Stimulated activated CD4-positive, alpha-beta T cell treated with anti-CD3 and anti-CD28 coated beads, TNF-alpha, amount 100 ng/mL, for 48 hours (primary cell): ENCODE measurements at places on chromosomes 12 and 14.

DNA sequence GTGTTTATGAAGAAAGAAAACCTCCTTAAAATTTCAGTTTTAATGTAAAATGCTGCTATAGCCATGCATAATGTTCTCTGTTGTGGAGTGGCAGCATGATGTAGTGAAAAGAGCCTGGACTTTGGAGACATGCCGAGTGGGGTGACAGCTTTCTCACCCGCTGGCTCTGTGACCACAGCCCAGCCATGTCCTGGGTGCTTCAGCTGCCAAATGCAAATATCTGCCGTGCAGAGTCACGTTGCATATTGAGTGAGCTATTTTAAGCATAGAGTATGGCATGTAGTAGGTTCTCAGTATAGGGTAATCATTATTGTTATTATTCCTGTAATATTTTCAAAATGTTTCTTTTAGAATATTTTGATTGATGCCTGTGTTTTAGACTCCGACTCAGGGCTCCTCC lies 15.5 kb upstream of the TCTN2 start:
- DNase-seq = no peak

DNA sequence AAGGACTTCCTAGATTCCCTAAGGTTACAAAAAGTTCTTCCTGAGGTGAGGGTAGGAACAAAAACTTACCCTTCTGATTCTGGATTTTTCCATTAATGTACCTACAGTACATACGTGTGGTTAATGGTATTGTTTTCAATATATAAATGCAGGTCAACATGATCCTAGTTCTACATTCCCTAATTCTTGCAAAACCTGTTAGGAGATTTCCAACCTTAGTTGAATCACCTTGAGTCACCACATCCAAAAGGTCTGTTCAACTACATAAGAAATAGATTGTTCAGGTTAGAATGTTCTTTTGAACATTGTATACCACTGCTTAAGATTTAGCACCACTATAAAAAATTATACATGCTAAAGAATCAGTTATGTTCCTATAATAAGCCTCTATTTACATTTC lies 118.9 kb downstream of the GARIN6 start:
- no peak for DNase-seq

- DNase-seq = no peak
Observed at GRCh38 chr14:103343164-103343879, 9.3 kb downstream of the EIF5 start.

- no peak for DNase-seq
Observed at GRCh38 chr12:121523741-121524140, 57.1 kb downstream of the KDM2B start.

DNA sequence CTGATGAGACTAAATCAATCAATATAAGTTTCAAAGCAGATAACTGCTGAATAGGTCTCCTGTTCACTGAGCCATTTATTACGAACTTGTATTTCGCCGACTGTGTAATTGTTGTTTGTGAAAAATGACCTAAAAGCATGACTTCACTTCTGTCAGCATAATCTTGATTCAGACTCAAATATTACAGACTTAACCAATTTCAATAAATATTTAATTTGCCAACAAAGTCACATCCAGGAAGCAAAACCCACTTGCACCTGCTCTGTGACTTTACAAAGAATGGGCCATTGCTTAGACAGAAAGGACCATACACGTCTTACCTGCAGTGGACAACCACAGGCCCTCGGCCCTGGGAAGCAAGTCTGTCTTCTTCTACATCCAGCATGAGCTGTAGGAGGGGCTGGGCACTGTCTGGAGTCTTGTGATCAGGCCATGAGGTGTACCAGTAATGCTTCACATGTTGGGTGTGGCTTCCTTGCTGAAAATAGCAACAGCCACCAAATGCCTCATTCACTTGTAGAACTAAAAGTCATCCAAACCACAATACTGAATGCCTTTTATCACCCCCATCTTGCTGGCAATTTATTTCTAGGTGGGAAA lies 23.5 kb upstream of the PTPRB start:
- no peak for DNase-seq

- DNase-seq = no peak
Observed at GRCh38 chr12:107027636-107028053, 40.7 kb upstream of the MTERF2 start.

GRCh38 chr14:99212646-99213045 lies 59.4 kb downstream of the BCL11B start:
- DNase-seq = no peak

DNA sequence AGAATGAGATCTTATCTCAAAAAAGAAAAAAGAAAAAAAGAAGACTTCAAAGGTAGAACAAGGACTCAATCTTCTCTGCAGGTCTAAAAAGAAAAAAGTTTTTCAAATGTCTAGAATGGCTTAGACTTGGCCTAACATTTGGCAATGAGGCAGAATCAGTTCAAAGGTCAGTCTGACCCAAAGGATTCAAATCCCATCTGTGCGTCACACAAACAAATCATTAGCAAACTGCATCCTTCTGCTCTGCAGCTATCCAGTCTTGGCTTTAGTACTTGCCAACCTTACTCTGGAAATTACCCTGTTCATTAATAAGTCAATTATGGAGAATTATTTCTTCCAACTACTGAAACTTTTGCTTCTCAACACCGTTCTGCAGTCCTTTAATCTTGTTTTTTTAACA lies 3.1 kb downstream of the YAF2 start:
- no peak for DNase-seq

DNA sequence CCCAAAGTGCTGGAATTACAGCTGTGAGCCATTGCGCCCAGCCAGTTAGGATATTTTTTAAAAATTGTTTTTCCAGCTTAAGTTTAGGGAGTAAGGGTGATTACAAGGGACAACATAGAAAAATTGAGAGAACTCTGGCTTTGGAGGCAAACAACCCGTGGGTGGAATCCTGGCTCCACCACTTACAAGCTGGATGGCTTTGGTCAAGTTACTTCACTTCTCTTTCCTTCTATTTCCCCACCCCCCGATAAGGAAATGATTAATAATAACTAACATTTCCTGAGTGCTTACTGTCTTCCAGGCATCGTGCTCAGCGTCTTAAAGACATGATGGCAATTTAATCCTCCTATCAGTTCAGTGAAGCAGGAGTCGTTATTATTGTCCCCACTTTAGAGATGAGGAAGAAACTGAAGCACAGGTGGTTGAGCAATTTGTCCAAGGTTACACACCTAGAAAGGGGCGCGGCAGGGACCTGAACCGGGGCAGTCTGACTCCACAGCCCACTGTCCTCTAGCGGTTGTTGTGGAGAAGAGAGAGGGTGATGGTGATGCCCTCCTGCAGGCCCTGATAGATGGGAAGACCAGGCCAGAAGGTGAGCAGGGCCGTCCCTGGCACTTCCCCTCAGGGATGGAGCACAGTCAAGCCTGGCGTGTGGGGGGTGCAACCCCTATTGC lies 16.7 kb upstream of the FAIM2 start:
- no peak for DNase-seq

GRCh38 chr14:67650694-67651093 lies 23.7 kb downstream of the VTI1B start:
- DNase-seq = no peak

DNA sequence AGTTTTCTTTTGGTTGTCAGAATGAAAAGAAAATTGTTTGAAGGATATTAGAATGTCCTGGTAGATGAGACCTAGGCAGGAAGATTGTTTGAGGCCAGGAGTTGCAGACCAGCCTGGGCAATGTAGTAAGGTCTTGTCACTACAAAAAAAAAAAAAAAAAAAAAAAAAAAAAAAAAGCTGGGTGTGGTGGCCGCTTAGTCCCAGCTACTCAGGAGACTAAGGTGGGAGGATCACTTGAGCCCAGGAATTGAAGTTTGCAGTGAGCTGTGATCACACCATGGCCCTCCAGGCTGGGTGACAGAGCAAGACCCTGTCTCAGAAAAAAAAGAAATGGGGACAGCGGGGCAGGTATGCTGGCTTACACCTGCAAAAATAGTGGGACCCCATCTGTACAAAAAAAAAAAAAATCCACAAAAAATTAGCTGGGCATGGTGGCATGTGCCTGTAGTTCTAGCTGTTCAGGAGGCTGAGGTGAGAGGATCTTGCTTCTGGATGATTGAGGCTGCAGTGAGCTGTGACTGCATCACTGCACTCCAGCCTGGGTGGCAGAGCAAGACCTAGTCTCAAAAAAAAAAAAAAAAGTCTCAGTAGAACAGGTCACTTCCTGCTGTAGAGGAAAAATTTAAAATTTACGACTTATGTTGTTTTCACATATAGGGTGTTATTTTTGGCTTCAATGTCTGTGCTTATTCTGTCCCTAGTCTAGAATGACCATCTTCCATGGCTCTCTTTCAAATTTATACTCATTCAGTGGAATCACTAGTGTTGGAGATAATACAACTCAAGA lies 70.7 kb downstream of the PPHLN1 start:
- DNase-seq = no peak

- DNase-seq = no peak
Observed at GRCh38 chr12:53181935-53182334, 1.2 kb upstream of the CSAD start.

DNA sequence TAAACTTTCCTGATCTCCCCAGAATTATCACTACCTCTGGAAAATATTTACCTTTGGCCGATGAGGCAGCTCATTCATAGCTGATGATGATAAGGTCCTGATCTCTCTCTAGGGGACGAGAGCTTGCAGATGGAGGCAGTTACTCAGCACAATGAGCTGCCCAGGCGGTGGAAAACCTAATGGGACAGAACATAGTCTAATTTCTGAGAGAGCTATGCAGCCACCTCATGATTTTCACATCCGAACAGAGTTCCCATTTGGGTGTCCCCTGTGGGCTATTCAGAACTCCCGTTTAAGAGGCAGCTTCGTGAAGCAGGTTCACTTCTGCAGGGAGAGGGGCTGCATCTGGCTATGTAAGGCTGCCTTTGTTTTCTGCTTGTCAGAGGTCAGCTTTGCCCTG lies 724.6 kb upstream of the TMEM132C start:
- DNase-seq = no peak

DNA sequence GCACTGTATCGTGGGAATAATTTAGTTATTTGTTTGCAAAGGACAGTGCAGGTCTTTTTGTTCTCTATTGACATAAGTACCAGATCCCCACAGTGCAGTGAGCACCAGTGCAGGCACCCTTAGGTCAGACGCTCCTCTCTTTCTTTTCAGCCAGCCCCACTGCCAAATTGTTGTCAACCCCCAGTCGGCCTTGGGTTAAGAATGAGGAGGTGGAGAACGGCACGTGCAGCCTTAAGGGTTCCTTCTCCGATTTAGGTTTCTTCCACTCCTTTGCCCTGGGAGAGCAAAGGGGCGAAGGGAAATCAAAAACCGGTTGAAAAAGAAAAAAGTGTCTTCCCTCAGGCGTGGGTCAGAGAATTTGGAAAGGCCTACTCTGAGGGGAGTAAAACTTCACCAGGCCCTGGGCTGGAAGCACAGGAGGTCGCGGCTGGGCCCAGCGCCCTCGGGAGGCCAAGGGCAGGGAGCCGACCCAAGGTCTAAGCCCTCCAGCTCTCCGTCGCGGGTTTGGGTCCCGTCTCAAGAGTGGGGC lies 4.3 kb downstream of the PAX9 start:
- no peak for DNase-seq

DNA sequence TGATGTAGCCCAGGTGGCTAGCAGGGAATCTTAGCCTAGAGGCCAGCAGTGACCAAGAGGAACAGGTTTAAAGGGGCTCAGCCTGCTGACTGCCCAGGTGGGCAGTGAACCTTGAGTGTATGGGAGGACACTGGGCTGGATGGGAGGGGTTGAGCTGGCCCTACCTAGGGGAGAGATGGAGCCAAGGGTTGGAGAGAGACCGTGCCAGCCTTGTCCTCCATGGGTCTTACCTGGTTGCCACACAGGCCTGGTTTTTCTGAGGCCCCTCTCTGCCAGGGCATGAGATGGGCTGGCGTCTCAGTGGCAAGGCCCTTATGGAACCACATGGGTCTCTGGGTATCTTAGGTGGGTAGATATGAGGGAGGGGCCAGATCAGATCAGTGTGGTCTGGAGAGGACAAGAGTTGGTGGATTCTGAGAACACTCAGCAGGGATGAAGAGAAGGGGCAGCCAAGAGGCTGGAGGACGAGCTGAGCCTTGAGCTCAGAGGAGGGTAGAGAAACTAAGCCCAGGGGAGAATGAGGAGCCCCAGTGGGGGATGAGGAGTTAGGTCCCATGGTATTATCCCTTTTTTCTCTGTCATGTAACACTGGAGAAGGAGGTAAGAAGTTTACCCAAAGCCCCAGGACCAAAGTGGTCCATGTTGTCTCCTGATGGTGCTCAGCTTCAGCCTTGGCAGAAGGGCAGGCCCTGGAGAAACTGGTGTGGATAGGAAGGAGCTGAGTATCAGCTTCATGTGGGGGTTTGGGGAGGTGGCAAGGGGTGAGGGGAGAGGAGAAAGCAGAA lies 3.7 kb downstream of the GZMB start:
- no peak for DNase-seq

DNA sequence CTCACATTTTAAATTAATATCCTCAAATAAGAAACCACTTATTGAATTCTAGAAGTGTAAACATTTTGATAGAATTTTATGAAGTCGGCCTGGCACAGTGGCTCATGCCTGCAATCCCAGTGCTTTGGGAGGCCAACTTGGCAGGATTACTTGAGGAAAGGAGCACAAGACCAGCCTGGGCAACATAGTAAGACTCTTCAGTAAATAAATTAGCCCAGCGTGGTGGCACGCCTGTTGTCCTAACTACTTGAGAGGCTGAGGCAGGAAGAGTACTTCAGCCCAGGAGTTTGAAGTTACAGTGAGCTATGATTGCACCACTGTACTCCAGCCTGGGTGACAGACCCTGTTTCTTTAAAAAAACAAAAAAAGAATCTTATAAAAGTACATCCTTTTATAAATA lies 8.9 kb upstream of the ZNF410 start:
- DNase-seq = no peak

DNA sequence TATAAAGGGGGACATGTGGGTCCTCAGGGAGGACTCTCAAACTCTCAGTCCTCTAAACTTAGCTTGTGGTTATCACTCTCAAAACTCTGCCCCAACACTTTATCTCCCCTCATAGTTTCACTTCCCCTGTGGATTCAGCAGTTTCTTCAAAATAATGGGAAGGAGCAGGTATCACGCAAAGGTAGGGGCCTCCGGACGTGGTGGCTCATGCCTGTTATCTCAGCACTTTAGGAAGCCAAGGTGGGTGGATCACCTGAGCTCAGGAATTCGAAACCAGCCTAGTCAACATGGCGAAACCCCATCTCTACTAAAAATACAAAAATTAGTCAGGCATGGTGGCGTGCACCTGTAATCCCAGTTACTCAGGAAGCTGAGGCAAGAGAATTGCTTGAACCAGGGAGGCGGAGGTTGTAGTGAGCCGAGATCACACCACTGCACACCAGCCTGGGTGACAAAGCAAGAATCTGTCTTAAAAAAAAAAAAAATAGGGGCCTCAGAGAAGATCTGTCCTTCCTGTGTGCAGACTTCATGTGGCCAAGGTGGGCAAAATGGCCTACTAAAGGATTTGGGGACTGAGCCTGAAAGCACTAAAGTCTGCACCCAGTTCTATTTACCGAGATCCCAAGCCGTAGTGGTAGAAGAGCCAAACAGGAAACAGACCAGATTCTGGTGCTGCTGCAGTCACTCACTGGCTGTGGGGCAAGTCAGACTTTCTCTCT lies 6.4 kb downstream of the ITGB7 start:
- no peak for DNase-seq
